Fibroblast of the aortic adventitia (primary cell): ENCODE measurements at places on chromosomes 2 and 18. TPM values are rescaled to one million over a fixed set of nuclear protein-coding genes. Genes with fewer than 3 reads are reported as not detected.

DNA sequence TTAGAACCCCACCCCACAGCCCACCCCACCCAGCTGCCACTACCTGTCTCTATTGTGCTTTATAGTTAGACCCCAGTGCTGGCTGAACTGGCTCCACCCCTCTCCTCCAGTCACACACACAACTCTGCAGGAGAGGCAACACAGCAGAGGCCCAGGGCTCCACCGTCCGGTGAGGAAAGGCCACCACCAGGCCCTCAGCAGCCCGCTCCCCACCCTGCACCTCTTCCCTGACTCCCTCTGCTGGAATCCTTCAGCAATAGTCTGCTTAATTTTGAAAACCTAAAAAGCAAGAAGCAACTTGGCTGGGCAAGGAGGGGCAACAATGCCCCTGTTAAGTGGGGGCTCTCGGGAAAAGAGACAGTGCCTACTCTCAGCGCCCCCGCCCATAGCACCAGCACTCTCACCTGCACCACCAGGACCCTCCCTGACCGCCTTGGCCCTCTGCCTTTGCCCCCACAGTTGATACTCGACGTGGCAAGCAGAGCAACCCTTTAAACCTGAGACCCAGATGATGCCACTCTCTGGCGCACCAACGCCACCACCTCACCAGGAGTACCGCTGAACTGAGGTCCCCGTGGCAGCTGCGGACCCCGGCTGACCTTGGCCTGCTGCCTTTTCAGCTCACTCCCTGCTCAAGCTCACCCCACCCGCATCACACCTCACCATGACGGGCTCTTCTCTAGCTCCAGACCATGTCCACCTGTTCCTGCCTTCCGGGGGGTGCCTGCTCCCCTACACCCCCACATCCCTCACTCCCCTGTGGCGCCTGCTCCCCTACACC is 45.7 kb downstream of the NDUFA10 start:
- peak; percentile 43 for DNase-seq

GRCh38 chr2:181172676-181173075 is 192.3 kb downstream of the UBE2E3 start:
- DNase-seq = no peak

- DNase-seq = peak; percentile 61
Measured at GRCh38 chr2:236607471-236608187, 38.0 kb downstream of the ACKR3 start.

DNA sequence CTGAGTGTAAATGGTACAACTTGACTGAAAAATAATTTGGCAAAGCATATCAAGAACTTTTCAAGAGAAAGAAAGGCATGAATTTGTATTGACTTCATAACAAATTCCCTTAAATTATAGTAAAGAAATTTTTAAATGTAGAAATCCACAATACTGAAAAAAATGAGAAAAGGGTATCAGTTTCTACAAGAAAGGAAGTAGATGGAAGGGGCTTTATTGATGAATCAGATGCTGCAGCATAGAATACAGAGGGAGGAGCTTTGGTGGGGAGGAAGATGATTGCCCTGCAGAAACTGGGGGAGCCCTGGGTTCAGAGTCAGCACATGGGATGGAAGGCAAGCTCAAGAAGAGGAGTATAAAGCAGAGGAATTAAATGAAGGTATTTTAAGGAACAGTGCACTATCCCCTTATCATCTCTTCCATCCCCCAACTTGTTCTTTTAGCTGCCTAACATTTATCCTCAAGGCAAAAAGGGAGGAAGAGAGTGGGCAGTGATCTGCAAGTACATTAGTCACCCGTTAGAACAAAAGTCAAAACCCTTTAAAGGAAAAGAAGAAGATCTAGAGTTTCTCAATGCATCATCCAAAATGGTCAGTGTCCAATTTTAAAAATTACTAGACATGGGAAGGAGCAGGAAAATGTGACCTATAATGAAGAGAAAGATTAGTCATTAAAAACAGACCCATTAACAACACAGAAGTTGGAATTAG is 77.7 kb downstream of the KCTD18 start:
- peak; percentile 20 for DNase-seq

GRCh38 chr2:1586251-1586922 is 157.9 kb downstream of the PXDN start:
- no peak for DNase-seq

DNA sequence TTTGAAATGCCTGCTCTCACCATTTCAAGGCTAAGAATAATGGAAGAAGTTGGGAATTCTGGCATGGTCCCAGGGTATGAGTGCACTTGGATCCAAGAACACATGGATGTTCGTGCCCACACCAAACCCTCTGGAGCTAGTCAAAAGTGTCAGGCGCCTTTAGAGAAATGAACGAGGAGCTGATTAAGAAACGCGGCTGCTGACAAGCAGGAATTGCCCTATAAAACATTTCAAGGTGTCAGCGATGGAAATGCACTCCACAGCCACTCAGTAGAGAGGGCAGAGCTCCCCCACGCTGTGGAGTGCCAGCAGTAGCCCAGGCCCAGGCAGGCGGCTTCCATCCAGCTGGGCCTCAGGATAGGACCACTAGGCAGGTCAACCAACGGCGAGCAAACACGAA is 213.7 kb downstream of the TTC32 start:
- no peak for DNase-seq

- peak; percentile 78 for DNase-seq
Measured at GRCh38 chr2:36507408-36507812, 90.6 kb downstream of the FEZ2 start.

DNA sequence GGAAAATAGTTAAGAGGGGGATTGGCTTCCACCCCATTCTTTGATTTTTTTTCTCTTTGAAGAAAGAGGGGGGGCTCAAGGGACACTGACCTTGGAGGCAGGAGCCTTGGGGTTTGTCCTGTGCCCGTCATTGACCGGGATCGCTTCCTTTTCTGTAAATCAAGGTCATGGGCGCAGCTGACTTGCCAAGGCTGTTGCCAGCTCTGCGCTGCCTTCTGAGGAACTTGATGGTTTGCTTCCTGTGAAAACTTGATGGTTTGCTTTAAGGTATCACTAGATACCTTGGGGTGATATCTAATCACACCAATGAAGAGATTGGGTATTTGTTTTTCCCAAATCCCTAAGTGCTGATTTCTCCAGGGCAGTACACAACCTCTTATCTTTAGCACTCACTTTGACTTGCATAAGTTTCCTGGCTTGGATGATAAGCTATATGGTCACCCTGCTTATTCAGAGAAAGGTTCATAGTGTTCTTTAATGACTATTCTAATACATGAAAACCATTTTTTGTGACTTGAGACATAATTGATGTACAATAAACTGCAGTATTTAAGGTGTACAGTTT is 56.0 kb downstream of the DGKD start:
- no peak for DNase-seq

DNA sequence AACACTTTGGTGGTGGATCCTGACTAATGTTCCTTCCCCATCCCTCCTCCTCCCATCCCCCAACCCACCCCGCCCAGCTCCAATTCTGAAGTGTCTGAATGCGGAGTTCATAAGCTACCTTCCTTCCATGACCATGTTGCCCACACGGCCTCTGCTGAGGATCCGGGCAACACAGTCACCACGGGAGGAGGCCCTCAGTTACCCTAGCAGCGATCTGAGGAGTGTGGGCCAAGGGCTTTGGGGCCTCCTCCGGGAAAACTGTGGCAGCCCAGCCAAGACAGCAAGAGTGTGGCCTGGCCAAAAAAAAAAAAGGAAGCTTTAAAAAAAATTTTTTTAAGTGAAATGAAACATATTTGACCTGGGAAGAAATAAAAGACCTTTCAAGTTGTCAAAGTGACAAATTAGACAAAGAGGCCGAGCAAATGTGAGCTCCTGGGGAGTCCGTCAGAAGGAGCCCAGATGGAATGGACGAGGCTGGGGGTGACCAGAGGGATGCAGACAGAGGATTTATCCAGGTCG is 169.0 kb upstream of the PKDCC start:
- DNase-seq = peak; percentile 26

DNA sequence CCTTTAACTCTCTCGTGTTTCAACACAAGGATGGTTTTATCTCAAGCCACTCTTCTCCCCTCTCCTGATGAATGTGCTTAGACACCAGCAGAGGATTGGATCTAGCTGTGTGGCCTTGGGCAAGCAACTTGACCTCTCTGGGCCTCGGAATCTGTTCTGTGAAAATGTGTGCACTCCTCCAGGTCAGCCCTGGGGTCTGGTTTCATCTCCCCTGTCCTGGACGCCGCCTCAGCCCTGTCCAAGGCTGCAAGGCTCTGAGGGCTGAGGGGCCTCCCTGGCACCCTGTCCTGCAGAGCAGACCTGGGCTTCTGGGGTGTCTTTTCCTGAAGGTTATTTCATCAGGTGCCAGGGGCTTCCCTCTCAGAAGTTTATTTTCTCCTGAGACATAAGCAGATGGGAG is 28.5 kb downstream of the CNDP1 start:
- DNase-seq = no peak

- no peak for DNase-seq
Measured at GRCh38 chr2:70536517-70537055, 17.0 kb downstream of the TGFA start.

DNA sequence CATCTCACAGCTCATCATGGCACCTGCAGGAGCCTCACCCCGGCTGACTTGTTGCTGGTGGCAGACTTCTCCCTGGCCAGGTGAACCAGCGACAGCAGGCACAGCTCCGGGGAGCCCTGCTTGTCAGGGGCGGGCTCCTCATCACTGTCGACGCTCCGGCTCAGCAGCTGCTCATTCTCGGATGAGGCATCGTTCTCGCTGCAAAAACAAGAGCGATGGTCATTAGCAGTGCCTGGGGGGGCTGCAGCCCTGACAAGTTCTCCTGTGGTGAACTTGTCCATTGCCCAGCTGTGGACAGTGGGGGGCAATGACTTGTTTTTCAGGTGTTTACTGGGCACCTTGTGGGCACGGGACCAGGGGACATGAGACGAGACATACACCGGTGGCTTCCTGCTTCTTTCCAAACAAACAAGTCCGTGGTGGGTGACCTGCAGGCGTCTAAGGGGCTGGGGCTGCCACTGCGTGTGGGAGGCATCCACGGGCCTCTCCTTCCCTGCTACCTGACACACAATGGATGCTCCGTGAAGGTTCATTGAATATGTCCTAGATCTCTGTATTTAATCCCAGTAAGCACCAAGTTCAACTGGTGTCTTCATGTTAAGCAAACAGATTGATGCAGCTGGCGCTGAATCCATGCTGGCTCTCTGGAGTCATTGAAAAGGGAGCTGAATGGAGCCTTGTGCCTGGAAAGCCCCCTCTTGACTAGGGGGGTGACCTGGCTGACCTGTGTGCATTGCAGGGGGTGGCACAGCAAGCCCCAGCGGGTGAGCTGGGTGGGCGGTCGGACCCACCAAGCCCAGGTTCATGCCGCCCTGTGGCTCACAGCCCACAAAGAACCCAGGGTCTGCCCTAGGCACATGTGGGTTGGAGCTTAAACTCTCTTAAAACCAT is 81.0 kb downstream of the EDAR start:
- DNase-seq = no peak

DNA sequence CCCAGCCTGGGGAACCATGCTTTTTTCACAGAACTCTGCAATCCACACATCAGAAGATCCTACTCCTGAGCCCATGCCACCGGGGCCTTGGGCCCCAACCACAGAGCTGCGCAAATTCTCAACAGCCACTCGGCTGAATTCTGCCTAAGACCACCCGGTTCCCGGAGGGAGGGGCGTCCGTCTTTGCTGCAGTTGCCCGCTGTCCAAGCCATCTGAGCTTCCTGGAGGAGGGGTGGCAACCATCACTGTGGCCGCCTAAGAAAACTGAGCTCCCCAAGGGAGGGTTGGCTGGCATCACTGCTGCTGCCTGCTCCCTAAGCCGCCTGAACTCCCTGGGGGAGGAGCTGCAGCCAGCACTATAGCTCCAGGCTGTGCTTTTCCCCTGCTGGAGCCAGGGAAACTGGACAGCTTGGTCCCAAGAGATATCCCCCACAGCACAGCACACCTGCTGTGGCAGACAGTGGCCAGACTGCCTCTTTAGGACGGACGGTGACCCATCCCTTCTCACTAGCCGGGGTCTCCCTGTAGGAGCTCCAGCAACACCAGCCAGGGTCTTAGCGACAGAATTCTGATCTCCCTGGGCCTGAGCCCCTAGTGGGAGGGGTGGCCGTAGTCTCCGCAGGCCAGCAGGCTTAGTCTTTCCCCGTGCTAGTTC is 1411.6 kb upstream of the CDH2 start:
- no peak for DNase-seq

- DNase-seq = no peak
Measured at GRCh38 chr18:23502516-23503037, 734 bp upstream of the RMC1 start.

DNA sequence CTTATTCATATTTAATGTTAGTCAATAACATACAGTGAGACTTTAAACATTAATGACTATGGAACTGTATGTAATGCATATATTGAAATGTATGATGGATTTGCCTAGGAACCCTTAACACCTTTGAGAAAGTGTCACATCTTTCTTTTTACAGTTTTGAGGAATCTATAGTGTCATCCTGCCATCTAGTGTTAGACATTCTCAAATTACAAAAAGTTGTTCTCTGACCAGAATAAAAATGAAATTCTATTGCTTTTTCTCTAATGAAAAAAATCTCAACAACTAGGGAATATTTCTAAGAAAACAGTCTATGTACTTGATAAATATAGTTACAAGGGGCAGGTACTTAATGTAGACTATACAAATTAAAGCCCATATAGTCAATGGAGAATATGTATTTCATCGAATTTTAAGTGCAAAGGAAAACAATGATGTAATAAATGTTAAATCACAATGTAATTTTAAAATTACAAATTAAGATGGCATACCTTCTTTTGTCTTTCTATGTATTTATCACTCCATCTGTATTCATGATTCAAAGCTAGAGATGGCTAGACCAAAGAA is 5.1 kb upstream of the CALCRL start:
- peak; percentile 60 for DNase-seq

GRCh38 chr2:79723830-79724229 is 211.0 kb downstream of the CTNNA2 start:
- peak; percentile 71 for DNase-seq

GRCh38 chr2:164711766-164712138 is 90.5 kb upstream of the GRB14 start:
- no peak for DNase-seq

GRCh38 chr2:121596221-121597080 is 52.8 kb downstream of the CLASP1 start:
- DNase-seq = peak; percentile 58

- no peak for DNase-seq
Measured at GRCh38 chr2:238082151-238082550, 18.0 kb upstream of the ESPNL start.

- no peak for DNase-seq
Measured at GRCh38 chr2:224927646-224928173, 114.6 kb downstream of the DOCK10 start.

CRYGB gene
- total RNA-seq = not detected in 2 replicates

BOK gene
- 15.3 and 21.4 TPM in 2 replicates for total RNA-seq

MITD1 gene
- 19.1 and 30.1 TPM in 2 replicates for total RNA-seq

WDR12 gene
- 28.1 and 34.4 TPM in 2 replicates for total RNA-seq

FAM237A gene
- total RNA-seq = not detected in 2 replicates

ZSWIM2 gene
- total RNA-seq = 0.18 TPM in 1 of 2 replicates, not detected in the other

AQP12B gene
- not detected in 2 replicates for total RNA-seq

EGR4 gene
- total RNA-seq = not detected in 2 replicates

CHRND gene
- not detected in 2 replicates for total RNA-seq

RAB6C gene
- not detected in 2 replicates for total RNA-seq

VAMP8 gene
- total RNA-seq = 0.54 and 1.7 TPM in 2 replicates
